Stimulated activated CD4-positive, alpha-beta T cell treated with anti-CD3 and anti-CD28 coated beads, TNF-alpha, amount 100 ng/mL, for 1 hour (primary cell): ENCODE measurements at places on chromosomes 3 and 15.

DNA sequence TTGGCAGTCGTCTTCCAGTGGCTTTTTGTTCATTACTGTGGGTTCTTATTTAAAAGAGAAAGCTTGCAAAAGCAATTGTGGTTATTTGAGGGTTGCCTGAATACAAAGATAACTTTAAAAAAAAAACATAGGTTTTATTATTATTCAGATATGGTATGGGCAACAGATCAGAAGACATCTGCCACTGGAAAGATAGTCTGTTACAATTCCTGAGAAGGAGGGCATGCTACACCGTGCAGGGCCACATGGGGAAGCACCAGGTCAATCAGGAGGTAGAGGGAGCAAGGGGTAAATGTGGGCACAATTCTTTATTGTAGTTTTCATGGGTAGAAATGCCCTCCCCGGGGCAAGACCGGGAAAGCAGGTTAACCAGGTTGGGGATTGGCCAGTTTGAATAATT is 46.5 kb downstream of the BBS4 start:
- no peak for DNase-seq

GRCh38 chr3:25663869-25664811 is 567 bp downstream of the TOP2B start:
- peak; percentile 31 for DNase-seq

DNA sequence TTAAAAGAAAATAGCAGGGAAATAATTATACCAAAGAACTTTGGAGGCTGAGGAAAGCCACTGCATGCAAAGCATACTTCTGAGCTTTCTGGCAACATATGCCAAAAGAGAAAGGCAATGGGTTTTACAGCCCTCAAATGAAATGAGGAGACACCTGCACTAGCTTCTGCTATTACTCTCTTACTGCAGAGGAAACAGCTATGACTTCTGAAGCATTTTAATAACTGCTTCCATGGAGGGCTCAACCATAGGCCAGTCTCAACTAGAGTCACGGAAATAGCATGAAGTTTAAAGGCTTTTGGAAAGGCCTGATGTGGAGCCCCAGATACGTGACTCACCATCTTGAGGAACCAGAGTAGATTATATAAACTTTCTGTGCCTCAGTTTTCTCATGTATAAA is 114.8 kb downstream of the OXNAD1 start:
- DNase-seq = no peak

GRCh38 chr3:185402561-185402960 is 39.6 kb downstream of the MAP3K13 start:
- DNase-seq = no peak

DNA sequence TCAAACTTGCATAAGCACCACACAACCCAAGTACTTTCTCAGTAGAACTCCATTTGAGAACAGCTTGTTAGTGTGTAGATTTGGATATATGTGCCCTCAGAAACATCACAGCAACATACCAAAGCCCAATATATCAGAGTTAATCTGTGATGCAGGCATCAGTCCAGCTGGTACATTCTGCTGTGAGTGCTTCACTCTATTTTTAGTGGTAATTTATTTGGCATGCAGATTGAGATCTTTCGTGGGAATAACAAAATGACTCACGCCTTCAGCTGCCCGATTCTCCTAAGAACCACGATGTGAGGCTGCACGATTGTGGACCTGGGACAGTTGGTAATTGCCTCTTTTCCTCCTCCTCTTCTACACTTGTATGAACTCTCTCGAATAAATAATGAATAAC is 730.7 kb downstream of the SQOR start:
- DNase-seq = no peak

DNA sequence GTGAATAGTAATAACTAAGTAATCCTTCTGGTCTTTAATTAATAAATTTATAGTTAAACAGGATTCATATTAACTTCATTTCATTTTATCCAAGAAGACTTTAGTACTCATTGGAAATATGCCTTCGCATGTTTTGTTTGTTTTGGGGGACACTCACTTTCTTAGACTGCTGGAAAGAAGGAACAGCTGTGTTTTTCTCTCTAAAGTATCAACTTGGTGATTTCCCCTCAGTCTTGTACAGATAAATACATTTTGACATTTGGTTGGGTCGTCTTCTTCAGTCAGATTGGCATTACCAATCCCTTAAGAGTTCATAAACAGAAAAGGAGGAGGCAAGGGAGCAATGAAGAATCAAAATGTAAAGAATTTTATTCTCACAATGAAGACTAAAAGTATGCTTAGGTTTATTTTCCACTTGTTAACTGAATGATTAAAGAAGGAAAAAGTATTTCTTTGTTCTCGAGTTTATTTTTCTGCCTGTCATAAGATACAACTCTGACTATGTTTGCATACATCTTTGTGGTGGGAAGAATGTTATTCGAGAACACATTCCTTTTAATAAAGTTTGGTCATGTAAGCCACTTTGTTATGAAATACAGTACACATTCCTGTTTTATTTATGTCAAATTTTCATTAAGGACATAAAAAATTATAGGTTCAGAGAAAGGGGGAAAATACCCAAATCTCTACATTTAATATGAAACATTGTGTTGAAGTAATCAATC is 140.2 kb downstream of the GMNC start:
- DNase-seq = no peak

DNA sequence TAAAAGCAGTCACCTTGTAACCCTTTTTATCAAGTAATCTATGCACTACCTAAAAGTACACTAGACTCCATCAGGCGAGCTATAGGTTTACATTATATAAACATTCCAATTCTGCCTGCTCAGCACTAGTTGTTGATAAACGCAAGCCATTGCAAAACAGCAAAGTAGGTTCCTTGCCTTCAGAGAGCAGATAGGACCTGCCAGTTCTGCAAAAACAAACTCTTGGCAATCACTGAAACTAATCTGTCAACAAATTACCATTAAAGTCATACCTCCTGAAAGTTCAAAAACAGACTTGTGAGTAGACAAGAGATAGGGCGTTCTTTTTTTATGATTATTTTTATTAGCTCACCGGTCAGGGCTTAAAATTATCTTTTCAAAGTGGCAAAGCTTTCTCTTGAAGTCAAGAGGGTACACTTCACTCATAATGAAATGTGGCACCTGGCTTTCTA is 392.5 kb downstream of the FOXP1 start:
- no peak for DNase-seq

DNA sequence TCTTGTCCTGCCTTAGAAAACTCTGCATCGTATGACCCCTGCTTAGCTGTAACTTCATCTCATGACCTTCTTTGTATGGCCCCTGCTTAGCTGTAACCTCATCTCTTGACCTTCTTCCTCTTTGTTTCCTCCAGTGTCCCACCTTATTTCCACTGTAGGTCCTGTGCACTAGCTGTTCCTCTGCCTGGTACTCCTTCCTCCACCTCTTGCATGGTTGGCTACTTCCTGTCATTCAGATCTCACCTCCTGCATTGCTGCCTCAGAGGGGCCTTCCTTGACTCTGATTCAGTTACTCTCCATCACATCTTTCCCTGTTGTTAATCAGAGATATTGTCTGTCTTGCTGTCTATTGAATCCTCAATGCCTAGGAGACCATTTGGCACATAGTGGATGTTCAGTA is 63.2 kb downstream of the PDE8A start:
- DNase-seq = no peak

- no peak for DNase-seq
Observed at GRCh38 chr15:78629031-78629715, 8.4 kb upstream of the CHRNA3 start.

- DNase-seq = no peak
Observed at GRCh38 chr15:49810720-49811119, 189.9 kb downstream of the DTWD1 start.

DNA sequence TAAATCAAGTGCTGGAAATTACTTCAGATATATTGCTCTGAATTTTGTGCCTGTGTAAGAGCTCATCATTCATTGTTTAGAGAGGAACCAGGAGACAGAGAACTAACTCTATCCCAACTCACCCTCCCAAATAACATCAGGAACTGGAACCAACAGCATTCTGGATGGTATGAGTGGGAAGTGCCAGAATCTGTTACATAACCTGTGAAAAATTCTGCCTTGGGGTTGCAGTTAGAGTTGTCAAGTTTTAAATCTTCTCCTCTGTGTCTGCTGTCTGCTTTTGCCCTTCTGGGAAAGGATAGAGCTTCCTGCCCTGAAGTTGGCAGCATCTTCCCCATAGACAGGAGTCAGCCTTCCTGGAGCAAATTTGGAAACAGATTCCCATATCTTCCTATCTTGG is 41.2 kb downstream of the TIMP4 start:
- no peak for DNase-seq

DNA sequence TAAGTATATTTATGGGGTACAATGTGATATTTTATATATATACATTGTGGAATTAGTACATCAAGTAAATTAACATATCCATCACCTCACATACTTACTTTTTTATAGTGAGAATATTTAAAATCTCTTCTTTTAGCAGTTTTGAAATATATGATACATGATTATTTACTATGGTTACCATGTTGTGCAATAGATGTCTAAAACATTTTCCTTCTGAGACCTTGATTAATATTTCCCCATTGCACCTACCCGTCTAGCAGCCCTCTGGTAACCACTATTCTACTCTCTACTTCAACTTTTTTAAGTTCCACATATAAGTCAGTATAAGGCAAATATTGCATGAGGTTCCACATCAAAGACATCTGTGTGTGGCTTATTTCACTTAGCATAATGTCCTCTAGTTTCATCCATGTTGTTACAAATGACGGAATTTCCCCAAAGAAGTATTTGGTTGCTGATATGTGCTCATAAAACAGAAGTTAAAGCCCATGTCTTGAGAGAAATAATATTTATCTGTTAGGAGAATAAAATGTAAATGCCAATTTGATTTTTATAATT is 29.6 kb upstream of the NFKBIZ start:
- no peak for DNase-seq

- DNase-seq = no peak
Observed at GRCh38 chr3:197737749-197738462, 1.2 kb upstream of the RUBCN start.

DNA sequence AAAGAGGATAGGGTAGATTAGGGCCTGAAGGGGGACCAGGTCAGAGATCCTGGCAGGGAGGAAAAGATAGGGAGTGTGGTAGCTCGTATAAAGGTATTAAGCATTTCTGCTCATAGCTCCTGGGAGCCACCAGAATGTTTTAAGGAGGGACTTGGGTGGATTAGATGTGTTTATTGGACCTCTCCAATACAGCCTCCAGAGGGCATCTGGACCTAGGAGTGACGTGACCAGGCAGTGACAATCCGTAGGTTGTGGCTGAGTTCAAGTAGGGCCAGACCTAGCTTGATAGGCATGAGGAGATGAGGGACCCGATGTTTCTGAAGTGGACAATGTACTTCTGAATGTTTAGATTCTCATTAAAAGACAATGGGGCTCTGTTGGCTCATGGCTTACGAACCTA is 435.2 kb downstream of the MCTP2 start:
- no peak for DNase-seq

- no peak for DNase-seq
Observed at GRCh38 chr3:37701734-37702433, 159.8 kb upstream of the CTDSPL start.

DNA sequence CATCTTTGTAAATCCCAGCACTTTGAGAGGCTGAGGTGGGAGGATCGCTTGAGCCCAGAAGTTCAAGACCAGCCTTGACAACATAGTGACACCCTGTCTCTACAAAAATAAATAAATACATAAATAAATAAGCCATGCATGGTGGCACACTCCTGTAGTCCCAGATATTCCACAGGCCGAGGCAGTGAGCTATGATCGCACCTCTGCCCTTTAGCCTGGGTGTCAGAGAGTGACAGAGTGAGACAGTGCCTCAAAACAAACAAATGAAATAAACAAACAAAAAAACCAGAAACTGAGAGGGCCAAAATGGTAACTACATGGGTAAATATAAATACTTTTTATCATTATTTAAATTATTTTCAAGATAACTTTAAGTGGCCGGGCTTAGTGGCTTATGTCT is 445.4 kb downstream of the ZIC1 start:
- no peak for DNase-seq

GRCh38 chr3:165753560-165753959 is 83.7 kb downstream of the BCHE start:
- DNase-seq = no peak

DNA sequence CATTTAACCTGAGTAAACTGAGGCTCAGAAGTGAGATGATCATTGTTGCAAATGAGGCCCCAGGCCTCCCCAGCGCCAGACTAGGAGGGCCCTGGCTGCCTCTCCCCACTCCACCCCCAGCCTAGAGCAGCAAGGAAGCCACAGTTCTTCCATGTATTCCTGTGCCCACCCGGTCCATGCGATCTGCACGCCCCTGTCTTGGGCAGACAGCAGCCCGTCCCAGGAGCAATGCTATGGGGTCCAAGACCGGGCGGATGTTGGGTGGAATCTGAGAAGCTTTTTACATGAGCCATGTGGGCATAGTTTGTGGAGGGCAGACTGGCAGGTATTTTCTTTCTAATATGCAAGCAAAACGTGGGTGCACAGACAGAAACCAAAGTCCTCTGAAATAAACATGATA is 15.1 kb downstream of the SH2D7 start:
- DNase-seq = no peak

DNA sequence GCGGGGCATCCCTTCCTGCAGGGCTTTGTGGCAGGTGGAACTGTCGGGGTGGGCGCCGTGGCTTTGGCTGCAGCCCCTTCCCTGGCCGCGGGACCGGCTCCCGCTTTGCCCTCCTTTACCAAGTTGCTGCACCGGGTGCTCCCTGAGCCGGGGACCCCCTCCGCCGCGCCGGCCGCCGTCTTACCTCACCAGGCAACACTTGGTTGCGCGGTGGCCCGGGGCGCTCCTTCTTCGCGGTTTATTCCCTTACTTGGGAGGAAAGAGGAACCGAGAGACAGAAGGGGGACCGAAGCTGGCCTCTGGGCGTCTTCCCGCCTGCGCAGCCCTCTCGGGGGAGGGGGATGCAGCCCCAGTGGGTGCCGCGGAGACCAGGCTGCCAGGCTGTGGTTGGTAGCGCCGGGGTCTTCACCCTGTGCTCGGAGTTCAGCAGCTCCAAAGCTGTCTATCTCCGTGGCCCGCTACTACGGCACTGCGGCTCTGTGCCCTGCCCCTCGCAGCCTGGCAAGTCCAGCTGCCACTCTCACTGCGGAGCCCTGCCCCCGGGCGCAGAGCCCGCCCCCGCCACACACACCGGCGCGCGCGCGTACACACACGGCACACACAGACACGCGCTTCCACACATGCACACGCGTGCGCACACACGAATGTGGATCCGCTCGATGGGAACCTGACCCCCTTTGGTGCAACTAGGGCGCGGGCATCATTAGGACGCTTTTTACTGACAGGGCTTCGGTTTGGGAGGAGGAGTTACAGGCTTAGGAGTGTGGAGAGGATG is at the start of gene DGKG:
TSS of gene DGKG (minus strand) at position 473 of the 775 bp plus-strand sequence. CDS start 41,775 bp downstream, outside the sequence.
- no peak for DNase-seq

DNA sequence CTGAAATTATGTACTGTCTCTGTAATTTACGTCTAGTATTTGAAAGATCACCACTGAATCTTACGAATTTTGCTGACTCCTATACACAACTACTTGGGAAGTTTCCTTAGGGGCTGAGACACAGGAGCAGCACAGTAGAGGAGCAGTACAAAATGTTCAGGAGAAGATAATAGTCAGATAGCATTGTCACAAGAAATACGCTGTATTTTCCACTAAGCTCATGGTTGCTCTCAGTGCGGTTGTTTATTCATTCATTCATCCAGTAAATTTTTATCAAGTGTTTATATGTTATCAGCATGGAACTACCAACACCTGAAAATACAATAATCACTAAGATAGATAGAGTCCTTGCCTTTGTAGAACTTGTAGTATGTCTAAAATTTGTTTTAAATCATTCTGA is 34.5 kb downstream of the ALCAM start:
- DNase-seq = no peak
